ENCODE measurements at places on chromosomes 2 and 18.

DNA sequence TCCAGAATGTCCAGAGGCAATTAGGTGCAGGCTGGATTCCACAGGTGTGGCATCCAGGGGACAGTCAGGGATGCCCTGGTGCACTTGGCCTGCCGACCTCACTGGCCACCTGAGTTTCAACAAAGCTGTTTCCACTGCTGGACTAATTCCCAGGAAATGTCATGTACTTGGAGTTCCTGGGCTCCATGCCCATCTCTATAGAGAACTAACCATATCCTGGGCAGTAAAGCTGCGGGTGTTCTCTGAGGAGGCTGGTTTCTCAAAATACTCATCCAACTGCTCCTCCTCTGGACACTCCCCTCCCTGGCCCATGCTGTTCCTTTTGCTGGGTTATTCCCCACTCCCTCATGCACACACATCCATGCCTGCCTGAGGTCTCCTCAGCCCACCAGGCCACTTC is 161.9 kb upstream of the SKOR2 start:
- no peak for DNase-seq

DNA sequence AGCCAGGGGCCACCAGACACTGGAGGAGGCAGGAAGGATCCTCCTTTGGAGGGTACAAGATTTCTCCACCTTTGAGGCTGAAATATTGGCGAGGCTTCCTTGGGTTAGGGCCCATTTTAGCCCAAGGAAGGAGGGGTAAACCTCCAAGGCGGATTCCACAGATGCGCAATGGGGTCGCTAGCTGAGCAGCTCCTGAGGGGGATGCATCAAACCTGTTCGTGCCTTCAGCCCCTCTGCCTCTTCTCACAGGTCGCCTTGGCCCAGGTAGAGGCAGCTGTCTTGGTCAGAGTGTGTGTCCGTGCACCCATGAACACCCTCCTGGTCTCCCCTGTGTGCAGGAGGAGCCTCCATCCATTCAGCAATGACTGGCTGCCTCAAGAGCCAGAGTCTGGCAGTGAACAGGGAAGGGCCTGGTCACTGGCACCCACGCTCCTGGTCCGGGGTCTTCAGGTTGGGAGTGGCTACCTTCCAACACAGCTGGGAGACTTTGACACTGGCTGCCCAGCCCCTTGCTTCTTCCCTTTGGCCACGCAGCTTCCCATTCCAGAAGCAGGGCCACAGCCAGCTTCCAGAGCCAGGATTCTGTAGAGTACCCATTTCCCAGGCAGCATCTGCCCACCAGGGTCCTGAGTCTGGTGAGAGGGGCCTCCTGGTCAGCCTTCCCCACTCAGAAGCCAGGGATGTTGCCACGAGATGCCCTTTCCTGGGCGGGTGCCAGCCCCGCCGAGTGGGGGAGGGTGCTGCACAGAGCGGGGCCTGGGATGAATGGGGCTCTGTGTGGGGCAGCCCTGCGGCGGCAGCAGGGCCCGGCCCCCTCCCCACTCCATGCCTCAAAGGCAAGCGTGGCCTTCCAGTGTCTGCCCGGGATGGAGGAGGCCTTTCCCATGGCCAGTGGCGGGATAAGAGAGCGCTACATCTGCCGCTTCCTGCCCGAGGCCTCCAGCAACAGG is 95.8 kb upstream of the GPC1 start:
- DNase-seq, result no peak

- DNase-seq, result no peak
Measured at GRCh38 chr2:225399504-225399903, at the start of gene NYAP2. Gene NYAP2, plus strand, starts transcription at chr2:225399710. Its CDS starts 9,171 bp downstream, at chr2:225408881.

DNA sequence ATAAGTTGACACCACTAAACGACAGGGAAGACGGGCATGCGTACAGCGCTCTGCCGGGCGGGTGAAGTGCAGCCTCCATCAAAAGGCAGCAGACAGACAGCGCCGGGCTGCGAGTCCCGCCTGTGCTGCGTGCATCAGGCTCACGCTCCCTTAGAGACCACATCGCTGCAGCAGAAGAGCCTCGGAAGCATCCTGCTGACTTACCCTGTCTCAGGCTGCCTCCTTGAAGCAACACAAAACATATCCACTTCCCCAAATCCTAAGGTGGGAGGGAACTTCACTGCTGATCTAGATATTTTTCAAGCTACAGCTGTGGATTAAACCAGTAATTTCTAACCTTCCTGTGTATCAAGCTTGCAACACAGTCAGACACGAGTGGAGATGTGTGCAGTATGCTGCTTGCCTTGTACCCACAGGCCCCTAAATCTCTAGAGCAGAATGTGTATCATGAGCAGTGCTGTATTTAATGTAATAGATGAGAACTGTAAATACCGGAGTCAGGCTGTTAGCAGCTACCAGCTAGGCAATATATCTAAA is 6.4 kb downstream of the MYT1L start:
- DNase-seq, result no peak

DNA sequence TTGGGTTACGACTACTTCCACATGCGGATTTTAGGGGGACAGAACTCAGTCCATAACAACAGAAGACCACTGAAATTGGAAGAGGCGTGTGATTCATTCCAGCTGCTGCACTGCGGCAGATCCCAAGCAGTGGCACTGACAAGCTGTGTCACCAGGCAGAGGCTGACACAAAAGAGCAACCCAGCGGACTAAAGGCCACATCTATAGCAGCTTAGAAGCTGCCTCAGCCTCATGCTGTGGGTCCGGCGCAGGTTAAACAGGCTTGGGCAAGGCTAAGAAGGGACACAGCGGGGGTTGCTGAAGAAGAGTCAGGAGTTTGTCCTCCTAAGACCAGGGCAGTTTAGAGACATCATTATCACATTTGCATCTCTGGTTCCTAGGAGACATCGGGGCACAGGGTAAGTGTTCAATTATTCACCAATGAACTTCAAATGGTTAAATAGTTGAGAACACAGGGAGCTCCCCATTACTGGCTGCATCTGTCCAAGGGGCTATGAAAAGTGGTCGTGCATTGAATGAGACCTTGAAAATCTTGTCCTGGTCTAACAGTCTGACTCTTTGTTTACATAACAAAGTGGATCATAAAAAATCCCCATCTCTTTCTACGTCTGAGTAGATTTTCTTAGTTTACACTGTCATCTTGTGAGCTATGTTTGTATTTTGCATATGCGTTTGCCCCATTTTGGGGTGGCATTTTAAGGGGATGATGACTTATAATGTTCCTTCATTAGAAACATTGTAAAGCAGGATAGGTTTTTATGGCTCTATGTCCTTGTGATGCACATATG is 162.3 kb upstream of the TRIB2 start:
- no peak for DNase-seq

DNA sequence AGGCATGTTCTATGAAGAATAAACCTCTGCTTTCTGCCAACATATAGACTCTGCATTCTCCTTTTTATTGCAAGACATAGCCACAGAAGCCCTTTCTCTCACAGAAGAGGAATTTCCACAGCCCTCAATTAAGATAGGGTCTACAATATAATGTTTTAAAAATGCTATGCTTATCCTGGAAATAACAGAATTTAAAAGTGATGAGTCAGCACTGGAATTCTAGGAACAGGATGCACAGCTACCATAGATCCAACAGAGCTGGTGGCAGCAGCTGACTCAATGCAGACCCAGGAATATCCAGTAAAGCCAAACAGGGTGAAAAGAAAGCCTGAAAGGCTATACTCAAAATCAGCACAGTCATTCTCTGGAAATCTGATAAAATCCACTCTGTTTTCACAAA is 866.9 kb downstream of the TRIB2 start:
- no peak for DNase-seq

Data from activated T-cell treated with anti-CD3 and anti-CD28 coated beads, Interleukin-2, amount 50 U/mL, for 1 hour (primary cell).